Activated T-cell treated with anti-CD3 and anti-CD28 coated beads, Interleukin-2, amount 50 U/mL, for 1 hour (primary cell): ENCODE measurements at places on chromosomes 6 and 20.

GRCh38 chr6:11645016-11645415 lies 107.5 kb downstream of the TMEM170B start:
- DNase-seq, result no peak

DNA sequence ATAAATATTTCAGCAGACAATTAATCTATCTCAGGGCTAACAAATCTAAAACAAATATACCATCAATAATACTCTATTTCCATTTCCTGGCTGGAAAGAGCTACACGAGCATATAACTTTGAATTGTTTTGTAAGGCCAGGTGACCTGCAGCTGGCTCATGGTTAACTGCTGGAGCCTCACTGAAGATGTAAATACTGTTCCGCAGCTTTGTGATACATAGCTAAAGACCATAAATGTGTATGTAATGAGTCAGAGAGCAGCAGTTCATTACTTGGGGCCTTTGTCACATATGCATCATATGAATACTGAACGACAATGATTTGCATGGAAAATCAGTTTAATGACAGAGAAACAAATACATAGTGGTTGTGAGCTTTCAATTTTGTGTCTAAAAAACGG lies 109.4 kb upstream of the CCN2 start:
- no peak for DNase-seq

GRCh38 chr20:34949120-34949519 lies 6.5 kb downstream of the GSS start:
- DNase-seq, result no peak

GRCh38 chr6:26383624-26384417 lies 913 bp downstream of the BTN2A2 start:
- DNase-seq, result peak; percentile 29

- DNase-seq, result no peak
Observed at GRCh38 chr6:105678516-105678915, 275.6 kb upstream of the PREP start.

DNA sequence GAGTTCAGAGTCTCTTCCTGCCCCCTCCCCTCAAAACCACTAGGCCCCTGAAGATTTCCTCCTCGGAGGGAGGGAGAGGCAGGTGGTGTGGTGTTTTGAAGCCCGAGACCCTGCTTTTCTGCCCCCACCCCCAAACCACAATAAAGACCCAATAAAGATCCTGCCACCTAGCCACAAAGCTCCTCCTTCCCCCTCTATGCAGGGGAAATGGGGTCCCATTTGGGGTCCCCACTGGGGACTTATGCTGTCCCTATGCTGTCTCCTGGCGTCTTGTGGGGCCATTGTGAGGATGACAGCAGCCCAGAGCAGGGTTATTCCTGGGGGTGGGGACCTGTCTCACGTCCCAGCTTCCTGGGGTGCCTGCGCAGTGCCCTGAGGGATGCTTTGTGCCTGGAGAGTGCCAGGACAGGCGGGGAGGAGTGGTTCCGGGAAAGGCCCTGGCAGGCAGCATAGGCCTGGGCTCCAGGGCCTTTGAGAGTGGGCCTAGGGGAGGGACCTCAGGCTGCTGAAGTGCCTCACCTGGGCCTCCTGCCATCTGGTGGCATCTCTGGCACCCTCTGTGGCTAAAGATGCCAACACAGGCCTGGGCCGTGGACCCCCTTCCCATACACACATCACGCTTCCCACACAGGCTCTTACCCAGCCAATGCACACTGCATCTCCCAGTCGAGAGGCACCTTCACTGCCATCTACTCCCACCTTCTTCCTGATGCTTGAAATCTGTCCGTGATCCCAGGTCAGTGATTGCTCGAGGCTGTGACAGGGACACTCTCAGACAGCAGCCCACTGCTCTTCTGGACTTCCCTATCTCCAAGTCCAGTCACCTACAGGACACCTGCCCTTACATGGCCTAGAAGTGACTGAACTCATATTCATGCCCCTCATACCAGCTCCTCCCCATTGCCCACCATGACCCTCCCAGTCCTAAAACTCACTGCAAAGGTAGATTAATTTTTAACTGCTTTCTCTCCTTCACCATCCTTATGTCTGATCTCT lies 7.9 kb upstream of the ARMC12 start:
- DNase-seq, result peak; percentile 58

DNA sequence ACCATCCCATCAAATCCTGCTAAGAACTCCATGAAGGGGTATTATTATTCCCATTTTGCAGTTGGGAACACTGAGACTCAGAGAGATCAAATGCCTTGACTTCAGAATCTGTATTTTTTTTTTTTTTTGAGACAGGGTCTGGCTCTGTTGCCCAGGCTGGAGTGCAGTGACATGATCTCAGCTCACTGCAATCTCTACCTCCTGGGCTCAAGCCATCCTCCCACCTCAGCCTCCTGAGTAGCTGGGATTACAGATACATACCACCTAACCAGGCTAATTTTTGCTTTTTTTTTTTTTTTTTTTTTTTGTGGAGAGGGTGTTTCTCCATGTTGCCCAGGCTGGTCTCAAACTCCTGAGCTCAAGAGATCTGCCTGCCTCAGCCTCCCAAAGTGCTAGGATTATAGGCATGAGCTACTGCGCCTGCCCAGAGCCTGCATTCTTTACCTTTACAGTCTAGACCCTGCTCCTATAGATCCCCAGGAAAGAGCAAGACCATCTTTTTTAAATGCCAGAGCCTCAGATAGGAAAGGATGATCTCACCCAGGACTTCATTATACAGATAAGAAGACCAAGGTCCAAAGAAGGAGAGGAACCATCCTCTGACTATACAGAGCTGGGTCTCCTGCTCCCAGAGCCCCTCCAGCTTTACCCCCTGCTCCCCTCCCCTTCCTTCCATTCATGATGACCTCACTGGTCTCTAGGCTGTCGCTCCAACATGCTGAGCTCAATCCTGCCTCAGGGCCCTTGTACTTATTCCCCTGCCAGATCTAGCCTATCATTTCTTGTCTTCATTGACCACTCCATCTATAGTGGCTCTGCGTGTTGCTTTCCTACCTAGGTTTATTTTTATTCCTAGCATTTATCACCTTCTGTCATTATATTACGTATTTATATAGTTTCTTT lies 138.6 kb downstream of the CEBPB start:
- DNase-seq, result no peak

DNA sequence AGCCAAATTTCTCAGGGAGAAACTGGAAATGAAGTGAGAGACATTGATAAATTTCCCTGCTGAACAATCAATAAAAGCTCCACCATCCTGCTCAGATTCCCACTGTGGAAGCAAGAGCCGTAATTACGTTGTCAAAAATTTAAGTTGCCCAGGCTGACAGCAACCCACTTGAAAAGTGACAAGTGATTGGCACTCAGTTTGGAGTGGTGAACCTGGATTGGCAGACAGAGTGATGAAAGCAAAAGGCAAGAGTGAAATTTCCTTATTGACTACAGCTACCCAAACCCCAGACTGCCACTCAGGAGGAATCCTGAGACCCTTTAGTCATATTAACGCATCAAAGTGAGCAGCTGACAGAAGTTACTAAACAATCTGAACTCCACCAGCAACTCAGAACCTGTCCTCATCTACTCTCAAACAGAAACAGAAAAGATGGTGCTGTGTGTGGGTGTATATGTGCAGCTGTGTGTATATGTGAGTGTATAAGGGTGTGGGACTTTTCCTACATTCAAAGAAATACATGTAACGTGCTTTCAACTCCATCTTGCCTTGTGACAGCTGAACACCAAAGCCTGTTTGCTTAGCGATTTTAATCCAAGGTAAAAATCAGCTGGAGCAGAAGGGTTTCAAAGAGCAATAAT lies 157.4 kb downstream of the PKHD1 start:
- no peak for DNase-seq

- DNase-seq, result no peak
Observed at GRCh38 chr6:56958481-56958880, 3.6 kb downstream of the BEND6 start.

DNA sequence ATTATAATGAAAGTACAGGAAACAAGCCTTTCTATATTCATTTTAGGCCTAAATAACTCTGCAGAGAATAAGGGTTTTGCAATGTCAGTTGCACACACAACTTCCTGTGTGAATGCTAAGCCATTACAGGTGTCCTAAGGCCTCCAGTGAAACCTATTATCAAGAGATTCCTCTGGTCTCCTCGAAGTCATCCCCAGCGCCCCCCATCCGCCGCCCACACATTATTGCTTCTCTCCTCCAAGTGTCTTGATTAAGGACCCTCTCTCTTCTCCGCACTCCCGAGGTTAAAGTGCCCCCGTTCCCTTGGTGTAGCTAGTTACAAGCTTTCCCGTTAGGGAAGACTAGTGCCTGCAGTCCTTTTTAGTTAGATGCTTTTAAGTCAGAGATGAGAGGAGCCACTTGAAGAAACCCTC lies 1.3 kb downstream of the HIVEP2 start:
- peak; percentile 62 for DNase-seq

GRCh38 chr6:29524444-29525310 lies 34.9 kb downstream of the UBD start:
- DNase-seq, result no peak

- DNase-seq, result peak; percentile 49
Observed at GRCh38 chr6:131807644-131808459, at the start of gene ENPP1. Gene ENPP1, plus strand, starts transcription at chr6:131808020. Its CDS starts 16 bp downstream, at chr6:131808036.

DNA sequence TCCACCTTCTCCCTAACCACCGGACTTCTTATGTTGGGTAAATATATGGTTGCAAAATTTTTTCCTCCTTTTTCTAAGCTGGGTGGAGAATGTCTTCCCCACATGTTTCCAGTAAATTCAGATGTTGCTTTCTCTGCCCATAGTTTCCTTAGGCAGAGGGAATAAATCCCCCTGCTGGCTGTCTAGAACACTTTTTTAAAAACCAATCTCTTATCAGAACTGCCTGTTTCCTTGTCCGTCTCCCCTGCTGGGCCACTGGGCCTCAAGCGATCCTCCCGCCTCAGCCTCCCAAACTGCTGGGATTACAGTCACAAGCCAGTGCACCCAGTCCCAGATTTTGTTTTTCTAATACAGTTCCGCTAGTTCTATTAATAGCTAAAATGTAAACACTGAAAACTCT lies 9.9 kb upstream of the WFDC2 start:
- no peak for DNase-seq

DNA sequence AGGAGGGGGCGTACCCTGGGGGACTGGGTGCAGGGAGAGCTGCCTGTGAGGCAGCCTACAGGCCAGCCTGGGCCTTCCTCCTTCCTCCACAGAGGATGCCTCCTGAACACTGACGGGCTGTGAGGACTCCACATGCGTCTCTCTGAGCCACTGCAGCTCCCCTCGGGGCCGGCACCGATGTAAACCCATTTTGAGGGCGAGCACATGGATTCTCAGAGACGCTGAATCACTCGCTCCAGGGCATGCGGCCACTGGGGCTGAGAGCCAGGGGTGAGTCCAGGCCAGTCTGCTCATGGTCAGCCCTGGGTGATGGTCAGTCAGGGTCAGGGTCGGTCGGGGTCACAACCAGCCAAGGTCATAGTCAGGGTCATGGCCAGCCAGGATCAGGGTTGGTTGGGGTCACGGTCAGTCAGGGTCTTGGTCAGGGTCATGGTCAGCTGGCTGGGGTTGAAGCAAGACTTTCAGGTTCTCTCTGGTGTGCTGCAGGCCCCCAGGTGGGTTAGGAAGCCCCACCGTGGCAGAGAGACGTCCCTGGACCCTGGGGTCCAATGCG lies 14.7 kb upstream of the RBBP8NL start:
- no peak for DNase-seq

- DNase-seq, result no peak
Observed at GRCh38 chr20:642398-643174, 10.4 kb downstream of the SRXN1 start.

GRCh38 chr20:17507531-17507930 lies 23.6 kb downstream of the BFSP1 start:
- DNase-seq, result no peak

DNA sequence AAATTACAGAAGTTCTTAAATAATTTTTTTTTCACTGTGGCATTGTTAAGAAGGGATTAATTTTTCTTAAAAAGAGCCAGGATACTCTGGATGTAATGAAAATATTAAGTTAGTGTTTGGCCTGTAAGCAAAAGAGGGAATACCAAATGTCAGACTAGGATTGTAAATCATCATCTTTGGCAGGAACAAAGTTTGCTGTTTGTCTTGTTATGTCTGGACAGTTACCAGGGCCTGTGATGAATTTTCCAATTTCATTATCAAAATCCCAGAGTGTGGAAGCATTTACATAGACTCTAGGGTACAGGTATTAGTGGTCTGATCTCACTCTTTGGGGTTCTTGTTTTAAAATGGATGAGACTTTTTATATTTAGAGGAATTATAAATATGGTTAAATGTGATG lies 26.1 kb downstream of the CEP57L1 start:
- DNase-seq, result no peak

GRCh38 chr6:1053586-1053985 lies 258.3 kb upstream of the FOXQ1 start:
- DNase-seq, result no peak

DNA sequence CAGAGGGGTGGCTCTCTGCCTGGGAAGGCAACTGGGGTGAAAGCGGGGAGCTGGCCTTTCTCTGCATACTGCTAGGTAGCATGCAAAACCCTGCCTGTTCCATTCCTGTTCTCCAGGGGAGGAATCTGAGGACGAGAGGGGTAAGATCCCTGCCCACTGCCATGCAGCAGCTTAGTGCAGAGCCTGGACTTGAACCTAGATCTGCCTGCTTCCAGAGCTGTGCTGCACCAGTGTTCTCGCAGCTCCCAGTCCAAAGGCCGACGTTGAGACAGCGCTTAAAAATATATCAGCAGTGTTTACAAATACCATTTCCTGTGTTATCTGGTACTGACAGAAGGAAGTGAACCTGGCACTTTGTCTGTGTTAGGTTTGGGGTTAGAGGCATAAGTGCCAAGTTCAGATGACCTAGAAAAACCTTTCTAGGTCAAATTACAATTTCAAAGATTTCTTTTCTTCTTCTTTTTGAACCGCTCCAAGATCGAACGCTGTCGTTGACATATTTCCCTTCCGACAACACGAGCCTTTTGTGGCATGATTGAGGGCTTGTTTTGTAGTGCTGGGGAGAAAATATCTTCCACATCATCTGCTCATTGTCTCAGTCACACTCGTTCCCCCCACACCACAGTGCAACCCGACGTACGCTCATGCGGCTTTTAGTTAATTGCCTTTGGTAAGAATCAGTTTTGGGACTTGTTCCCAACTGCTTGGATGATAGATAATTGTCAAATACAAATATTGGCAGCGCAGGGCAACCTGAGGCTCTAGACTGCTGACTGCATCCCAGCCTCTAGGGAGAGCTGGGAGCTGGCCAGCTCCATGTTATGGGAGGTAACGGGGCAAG lies 44.6 kb downstream of the TOX2 start:
- DNase-seq, result peak; percentile 46

DNA sequence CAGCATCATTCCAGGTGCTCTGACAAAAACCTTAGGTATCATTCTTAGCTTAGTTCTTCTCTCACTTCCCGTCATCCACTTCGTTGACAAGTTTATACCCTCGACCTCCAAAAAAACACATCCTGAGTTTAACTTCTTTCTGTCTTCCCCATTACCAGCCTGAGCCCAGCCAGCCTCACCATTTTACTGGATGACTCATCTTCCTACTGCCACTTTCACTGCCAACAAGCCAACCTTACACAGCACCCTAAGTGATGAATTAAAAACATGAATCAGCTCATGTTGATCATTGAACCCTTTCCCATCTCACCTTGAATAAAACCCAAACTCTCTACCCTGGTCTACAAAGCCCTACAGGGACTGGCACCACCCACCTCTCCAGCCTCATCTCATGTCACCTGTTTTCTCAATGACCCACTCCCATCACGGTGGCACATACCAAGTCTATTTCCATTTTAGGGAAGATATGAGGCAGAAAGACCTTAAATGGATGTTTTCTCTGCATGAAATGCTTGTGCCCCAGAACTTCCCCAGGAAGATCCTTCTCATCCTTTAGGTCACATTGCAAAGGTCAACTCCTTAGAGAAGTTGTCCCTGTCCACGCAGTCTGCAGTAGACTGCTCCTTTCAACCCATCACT lies 9.9 kb upstream of the UST start:
- DNase-seq, result no peak
